ENCODE measurements at places on chromosomes 6 and 20. TPM values are rescaled to one million over a fixed set of nuclear protein-coding genes. Genes with fewer than 3 reads are reported as not detected.

DNA sequence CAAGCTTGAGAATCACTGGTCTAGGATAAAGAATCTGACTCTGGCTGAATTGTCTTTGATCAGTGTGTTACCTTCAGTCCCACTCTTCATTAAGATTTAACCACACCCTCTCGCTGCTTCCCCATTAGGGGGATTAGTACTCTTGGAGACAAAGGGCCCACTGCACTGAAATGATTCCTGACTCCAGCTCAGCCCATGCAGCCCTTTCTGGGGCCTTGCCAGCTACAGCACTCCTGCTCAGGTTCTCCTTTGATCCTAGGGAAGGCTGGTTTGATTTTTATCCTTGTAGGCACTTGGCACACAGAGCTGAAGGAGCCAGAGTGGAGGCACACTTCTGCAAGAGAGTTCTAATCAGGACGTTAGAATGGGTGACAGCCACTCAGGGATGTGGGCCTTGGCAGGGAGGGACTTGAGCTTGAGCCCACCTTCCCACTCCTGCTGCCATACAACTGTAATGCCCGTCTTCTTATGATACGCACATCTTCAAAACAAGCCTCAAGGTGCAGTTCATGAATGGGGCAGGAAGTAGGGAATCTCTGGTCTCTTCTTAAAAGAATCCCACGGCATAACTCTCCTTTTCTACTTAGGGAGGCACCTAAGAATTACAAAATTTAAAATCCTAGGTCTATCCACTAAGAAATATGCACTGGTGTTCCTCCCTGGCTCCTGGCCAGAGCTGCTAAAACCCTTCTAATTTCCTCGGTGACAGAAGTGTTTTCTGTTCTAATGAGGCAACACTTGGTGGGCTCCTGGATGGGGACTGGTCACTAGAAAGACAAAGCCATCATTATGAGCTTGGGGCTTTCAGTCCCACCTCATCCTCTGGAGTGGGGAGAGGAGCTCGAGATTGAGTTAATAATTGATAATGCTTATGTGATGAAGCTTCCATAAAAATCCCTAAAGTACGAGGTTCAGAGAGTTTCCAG is 1.5 kb upstream of the SLA2 start:
- no peak for DNase-seq

GRCh38 chr6:72931325-72931887 is 293.9 kb downstream of the KHDC1L start:
- DNase-seq = no peak

- DNase-seq = no peak
These were observed 13.1 kb upstream of the POPDC3 start for GRCh38 chr6:105192707-105193465.

DNA sequence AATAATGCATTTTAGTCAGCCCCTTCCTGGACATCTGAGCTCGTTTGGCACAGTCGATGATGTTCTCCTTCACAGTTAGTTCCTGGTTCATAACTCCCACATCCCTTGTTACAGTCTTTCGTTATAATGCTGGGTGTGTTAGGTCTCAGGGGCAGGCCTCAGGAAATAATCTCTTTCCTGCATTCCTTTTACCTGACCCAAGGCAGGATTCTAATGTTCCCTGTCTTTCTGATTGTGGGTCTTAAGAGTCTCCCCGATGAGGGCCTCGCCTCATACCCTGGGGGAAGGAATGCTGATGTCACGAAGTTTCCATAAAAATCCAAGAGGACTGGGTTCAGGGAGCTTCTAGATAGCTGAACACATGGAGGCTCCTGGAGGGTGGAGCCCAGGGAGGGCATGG is 104.0 kb upstream of the CARMIL1 start:
- DNase-seq = no peak

DNA sequence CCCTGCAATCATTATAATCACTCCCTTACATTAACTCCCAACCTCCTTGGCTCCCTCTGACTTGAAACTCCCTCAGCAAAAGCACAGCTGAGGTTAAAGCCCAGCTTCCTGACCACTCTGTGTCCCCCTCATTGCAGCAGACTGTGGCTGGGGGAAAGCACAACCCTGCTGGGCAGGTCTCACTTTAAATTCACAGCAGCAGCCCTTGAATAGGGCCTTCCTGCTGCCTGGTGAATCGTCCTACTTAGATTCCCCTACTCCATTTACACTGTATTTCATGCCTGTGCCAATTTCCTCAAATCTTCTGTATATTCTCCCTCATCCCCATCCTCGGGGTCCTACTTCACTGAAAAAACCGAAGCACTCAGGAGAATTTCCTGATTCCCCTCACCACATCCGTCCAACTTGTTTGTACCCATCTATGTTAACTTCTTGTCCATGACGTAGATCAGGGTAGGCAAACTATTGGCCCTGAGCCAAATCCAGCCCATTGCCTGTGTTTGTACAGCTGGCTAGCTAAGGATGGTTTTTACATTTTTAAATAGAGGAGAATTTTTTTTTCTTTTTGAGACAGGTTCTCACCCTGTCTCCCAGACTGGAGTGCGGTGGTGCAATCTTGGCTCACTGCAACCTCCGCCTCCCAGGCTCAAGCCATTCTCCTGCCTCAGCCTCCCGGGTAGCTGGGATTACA is 31.5 kb upstream of the GCM1 start:
- no peak for DNase-seq

DNA sequence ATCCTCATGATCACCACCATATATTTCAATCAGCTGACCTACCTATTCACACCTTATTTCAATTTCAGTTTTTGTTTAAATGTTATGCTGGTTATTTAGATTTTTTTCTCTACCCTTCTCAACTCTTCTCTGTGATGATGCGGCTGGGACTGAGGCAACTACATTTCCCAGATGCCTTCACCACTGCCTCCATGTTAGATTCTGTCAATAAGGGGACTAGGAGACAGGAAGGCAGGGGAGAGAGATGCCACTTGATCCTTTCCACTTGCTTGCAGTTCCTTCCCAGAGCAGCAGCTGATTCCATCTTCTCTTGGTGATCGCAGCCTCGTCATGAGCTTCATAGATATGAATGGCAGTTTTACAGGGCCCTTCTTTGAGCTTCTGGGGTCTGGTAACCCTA is 33.5 kb upstream of the POU3F2 start:
- no peak for DNase-seq

DNA sequence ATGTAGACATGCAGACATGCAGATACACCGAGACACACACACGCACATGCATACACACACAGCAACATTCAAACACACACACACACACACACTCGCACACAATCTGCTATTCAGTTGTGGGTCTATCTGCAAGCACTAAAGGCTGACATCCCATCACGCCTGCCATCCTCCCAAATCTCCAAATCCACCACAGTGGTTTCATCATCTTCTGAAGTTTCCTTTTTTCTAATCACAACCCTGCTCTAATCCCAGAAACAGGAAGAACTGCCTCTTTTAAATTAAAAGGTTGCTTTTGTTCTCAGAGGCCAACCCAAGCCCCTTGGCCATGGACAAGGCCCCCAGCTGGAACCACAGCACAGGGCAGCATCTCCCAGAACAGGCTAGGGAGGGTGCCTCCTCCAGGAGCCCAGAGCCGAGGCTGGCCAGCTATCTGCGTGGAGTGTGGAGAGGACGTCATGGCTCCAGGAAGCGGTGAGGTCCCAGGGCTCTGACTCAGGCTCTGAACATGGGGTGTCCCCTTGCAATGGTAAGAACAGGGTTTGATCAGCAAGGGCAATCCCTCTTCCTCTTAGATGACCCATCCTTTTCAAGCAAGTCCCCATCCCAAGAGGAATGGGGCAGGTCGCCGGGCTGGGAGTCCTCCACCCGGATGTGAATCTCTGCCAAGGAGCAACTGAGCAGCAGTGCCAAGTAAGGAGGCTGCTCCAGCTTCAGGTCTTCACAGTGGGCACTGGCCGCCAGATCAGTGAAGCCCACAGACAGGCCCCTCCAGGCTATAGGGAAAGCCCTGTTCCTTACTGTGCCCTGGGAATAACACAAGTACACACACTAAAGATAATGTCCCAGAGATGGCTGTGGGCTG is 14.7 kb downstream of the FOXF2 start:
- DNase-seq = no peak

GRCh38 chr20:60365882-60366281 is 407.7 kb downstream of the CDH26 start:
- no peak for DNase-seq

DNA sequence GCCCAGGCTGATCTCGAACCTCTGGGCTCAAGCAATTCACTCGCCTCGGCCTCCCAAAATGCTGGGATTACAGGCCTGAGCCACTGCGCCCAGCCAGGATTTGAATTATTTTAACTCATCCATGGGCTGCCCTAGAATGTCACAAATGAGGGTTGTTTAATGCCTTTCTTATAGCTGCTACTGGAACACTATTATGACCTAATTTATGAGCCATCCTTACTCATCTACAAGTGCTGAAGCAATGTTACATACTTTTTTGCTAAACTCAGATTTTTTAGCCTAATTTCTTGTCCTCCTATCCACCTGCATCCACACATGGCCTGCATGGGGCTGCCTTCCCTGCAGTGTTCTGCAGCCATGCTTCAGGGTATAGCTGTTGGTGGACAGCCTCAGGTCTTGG is 59.9 kb downstream of the RTN4IP1 start:
- DNase-seq = no peak

GRCh38 chr20:41452226-41452625 is 85.6 kb upstream of the EMILIN3 start:
- DNase-seq = no peak

DNA sequence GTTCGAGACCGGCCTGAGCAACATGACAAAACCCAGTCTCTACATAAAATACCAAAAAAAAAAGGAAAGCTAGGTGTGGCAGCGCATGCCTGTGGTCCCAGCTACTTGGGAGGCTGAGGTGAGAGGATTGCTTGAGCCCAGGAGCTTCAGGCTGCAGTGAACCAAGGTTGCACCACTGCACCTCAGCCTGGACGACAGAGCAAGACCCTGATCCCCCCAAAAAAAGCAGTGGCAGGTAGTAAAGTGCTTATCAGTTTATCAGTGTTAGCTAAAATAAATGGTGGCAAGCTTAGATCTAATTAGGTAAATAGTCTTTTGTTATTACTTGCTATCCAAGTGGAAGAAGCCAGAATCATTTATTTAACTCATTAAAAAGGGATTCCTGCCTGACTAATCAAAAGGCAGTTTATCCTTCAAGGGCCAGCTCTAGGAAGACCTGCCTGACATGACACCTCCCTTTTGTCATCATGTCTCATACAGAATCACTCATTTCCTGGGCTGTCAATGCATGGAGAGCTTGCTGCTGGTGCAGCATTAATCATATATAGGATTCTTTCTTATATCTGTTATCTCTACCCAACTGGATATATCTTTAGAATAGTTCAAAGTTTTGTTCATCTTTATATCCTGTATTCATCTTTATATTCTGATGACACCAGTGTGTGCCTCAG is 9.6 kb downstream of the DSTN start:
- DNase-seq = no peak

DNA sequence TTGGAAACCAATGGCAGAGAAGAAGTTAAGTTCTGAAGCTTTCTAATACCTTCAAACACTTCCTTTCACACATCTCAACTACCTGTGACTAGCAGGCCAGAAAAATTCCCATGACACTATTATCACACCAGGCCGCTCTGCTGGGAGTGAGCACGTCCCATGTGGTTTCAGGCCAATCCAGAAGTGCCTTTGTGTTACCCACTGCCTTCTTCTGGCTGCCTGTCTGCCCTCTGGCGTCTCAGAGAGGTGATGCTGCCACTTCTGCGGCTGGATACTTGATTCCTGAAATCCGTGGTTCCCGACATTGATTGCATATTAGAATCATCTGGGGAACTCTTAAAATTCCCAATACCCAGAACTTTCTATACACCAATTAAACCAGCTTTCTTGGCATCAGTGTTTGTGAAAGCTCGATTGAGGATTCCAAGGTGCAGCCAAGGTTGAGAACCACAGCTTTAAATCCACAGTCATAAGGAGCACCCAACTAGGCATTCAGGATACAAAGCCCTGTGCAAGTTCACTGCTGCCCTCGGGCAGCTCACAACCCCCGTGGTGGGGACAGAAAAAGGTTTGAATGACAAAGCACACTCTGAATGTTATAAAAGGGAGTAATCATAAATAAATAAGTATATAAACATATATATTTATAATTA is 65.6 kb downstream of the STMND1 start:
- peak; percentile 87 for DNase-seq

ZNF334 gene
- total RNA-seq = 17.2 TPM

STXBP5 gene
- total RNA-seq = 8.4 TPM

Data from H9 (cell line).